Stimulated activated CD8-positive, alpha-beta memory T cell treated with anti-CD3 and anti-CD28 coated beads, Interleukin-4, amount 100 ng/mL, for 48 hours (primary cell): ENCODE measurements at places on chromosomes 11 and 22.

- no peak for DNase-seq
Observed at GRCh38 chr11:112219476-112220232, 6.6 kb upstream of the PTS start.

- peak; percentile 93 for DNase-seq
Observed at GRCh38 chr22:31084811-31085492, 3.8 kb downstream of the SMTN start.

- DNase-seq: no peak
Observed at GRCh38 chr22:29827091-29827490, 11.0 kb downstream of the ASCC2 start.

DNA sequence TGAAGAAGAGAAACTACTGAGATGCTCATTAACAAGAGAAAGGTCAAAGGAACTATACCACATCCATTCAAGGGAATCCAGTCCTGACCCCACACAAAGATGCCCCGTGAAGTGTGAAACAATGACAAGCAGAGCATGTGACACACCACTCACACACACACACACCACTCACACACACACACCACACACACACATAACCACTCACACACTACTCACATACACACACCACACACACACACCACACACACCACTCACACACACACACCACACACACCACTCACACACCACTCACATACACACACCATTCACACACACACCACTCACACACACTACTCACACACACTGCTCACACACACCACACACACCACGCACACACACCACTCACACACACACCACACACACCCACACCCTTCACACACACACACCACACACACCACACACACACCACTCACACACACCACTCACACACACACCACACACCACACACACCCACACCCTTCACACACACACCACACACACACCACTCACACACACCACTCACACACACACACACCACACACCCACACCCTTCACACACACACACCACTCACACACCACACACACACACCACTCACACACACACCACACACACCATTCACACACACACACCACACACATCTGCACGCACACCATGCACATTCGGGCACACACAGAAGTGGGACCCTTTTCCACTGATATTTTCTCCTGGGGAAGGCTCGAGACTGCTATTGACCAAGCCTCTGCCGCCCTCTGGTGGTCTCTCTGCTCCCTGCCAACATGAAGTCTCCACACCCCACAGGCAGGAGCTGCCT is 32.0 kb upstream of the COMT start:
- DNase-seq: peak; percentile 91

DNA sequence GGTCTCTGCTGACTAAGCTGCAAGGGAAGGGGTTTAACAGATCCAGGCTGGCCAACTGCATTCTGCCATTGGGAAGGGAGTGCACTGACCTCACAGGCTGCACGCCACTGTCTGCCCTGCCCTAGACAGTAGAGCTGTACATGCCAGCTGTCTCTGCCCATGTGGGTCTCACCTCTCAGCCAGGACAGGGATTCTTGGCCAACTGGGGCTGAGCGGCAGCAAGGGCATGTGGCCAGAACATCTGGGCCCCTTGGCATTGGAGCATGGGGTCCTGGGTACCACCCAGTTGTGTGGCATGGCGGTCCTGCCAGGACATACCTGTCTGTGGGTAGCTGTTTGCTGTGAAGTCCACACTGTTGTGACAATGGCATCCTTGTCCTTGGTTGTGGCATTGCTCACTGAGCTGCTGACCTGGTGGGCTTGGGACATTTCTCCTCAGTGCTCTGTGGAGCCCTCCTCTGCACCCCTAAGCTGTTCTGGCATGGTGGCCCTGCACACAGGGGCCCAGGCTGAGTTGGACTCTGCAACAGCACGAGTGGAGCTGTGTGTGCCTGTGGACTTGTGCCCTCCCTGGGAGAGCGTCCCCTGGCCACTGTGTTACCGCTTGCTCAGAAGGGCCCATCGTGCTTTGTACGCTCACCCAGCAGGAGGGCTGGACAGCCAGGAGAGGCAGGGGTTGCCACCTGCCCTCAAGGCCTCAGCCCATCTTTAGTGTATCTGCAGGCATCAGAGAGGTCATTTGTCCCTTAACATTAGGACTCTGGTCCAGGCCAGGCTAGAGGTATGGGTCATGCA is 46.7 kb downstream of the MED15 start:
- no peak for DNase-seq

GRCh38 chr11:4962816-4963215 is 7.3 kb upstream of the OR51A2 start:
- DNase-seq: no peak

DNA sequence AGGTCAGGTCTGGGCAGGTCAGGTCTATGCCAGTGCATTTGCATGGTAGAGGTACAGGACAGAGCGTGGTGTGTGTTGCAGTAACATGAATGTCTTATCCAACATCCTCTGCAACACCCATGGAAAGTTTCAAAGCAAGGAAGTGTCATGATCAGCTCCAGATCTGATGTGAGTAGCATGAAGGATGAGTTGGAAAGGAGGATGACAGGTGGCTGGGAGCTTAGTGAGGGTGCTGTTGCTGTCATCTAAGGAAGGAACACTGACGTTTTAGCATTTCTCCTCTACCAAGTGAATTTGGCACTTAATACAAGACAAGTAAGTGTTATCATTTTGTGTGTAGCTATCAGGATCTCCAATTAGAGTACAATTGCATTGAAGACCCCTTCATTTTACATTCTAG is 65.1 kb downstream of the GRK3 start:
- no peak for DNase-seq

DNA sequence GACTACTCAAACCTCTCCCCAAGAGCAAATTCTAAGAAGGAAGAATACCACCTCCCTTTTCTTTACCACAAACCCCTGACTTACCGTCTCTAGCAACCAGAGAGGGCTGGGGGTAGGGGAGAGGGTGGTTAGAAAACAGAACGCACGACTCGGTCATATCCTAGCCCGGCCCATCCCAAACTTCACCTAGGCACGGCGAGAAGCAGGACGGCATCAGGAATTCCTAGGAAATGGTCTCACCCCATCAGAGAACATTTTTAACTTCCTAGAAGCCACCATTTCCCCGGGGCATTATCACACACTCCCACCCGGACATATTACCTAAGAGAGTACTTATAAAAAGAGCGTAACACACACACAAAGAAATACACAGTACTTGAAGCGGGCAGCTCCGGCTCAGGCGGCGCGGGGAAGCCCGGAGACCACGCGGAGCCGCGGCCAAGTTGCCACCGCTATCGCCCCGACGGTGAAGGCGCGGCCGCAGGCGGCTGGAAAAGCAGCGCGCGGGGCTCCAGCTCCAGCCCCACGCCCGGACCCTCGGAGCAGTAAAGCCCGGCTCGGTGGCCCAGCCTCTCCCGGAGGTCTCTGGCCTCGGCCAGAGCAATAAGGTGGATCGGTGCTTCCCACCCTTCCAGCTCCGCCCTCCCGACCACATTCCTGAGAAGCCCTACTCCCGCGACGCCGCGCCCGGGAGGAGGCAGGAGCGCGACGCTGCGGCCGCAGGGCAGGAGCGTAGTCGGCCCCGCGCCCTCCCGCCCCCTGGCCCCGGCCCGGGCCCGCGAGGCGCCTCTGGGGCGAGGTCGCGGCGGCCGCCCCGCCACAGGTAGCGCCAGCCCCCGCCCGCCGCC is 878 bp downstream of the RRAS2 start:
- DNase-seq: peak; percentile 54

DNA sequence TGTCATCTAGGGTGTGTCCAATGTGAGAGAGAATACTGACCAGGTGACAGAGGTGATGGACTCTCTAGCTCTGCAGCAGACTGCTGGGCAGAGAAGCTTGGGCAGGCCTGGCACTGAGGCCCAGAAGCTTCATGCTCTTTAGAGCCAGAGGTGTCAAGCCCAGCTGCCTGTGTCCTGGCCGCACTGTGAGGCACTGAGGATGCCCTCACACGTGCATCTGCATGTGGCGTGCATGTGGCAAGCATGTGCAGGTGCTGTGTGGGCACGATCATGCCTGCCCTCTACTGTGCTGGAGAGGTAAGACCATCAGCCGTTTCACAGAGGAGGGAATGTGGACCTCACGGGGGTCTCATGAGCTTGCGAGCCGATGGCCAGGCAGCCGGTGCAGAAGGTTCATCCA is 15.8 kb upstream of the TXNRD2 start:
- no peak for DNase-seq

DNA sequence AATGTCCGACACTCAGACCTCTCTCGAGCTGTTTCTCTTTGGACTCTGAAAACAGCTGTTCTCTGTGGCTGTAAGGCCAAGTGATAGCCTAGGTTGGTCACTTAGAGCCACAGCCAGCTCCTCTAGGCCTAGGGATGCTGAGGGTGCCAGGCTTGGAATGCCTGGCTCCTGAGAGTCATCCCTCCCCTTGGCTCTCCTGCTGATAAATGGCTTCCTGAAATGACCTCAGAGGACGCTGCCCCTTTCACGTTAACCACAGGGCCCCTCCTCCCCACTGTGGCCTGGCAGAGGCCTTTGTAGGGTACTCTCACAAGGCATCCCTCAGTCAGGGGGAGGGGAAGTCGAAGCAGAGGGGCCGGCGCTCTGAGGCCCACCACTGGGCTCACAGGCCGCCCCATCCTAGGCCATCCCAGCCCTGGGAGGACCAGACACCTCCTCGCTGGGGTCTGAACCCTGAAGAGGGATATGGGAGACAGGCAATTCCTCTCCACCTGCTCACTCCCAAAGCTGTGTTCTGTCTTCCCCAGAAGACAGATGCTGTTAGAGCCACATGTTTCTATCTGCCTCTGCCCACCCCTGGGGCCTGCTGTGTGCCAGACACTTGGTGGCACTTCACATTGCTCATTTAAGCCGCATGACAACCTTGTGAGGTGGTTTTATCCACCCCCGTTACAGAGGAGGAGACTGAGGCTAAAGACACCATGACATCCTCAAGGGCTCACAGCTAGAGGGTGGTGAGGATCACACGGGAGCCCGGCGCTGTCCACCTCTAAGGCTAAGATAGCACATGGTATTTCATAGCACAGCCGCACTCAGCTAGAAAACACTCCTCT is 50.9 kb downstream of the ARFGAP3 start:
- peak; percentile 11 for DNase-seq

DNA sequence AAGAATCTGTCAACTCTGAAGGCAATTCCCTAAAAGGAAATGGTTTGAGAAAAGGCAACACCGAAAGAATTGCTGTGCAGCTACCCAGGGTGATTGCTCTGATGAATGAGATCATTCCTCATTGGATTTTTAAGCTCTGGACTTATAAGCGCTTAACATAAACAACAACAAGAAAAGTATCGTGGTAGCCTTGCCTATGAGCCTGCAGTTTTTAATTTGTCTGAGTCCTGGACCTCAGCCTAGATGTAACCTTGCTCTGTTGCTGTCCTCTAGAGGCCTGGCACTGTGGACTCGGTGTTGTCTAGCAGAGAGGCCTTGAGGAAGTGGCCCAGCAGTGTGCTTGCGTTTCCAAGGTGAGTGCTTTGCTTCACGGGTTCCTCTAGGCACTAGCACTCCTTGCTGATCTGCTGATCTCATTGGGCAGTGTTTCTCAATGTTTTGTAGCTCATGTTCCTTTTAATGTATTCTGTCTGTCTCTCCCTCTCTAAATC is 20.4 kb downstream of the CCDC81 start:
- DNase-seq: no peak

DNA sequence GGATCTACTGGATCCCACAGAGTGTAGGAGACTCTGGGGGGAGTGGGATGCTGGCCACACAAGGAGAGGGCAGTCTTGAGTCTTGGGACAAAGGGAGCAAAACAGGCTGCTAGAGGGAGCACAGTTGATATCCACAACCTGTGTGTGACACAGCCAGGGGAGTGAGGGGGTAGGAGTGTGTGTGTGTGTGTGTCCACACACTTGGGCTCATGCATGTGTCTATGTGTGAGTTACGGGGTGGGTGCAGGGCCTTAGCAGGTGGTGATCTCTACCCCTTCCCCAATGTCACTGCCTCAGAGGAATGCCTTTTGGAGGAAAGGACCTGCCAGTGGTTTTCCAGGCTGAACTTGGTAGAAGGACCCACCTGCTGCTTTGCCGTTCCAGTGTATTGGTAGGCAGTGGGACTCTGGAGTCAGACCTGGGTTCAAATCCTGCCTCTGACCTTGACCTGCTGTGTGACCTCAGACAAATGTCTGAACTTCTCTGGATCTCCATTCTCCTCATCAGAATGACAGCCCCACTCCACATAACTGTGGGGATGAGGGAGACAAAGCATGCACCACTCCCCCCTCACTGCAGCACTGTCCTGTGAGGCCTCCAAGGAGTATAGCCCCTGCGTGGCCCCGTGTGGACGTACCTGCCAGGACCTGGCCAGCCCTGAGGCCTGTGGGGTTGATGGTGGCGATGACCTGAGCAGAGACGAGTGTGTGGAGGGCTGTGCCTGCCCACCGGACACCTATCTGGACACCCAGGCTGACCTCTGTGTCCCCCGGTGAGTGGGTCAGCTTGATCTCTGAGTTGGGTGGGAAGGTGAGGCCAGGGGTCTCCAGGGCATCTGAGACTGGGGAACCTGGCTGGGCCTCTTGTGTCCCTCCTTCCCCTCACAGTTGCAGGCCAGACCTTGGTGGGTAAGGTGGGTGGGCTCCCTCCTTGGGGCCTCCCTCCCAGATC is 27.4 kb downstream of the OTOG start:
- DNase-seq: no peak

GRCh38 chr11:113444502-113445123 is 30.6 kb downstream of the DRD2 start:
- no peak for DNase-seq

DNA sequence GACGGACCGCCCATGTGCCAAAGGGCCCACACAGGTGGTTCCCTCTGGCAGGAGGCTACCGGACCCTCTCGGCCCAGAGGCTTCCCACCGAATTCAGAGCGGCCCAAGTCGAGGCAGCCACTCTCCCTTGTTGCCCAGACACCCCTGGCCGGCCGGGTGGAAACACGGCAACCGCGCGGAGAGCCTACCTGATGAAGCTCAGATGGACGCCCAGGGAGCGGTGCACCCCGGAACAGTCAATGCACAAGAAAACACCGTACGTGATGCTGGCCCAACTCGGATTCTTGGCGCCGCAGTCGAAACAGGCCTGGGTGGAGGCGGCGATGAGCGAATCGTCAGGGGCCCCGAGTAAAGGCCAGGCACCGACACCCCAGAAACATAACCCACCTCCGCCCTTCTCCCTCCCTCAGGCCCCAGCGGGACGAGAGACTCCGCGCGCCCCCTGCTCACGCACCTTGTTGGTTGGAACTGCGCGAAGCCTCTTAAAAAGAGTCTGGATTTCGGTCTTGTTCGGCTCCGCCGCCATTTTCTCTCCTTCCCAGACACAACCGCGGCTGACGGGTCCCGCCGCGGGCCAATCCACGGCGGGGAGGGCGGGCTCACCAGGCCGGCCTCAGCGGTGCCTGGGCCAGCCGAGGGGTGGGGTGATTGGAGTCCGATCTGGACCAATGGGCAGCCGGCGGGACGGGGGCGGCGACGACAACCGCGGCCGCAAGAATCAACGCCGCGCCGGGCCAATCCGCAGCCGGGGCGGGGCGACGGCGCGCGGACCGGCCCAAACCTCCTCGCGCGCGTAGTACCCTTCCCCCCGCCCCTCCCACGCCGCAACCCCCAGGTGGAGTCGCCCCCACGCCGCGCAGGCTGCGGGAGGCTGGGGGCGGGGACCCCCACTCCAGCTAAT is at the start of gene ARFGAP2:
Gene ARFGAP2, minus strand, starts transcription at position 552 of the 901 bp plus-strand sequence. Its CDS starts 26 bp downstream, at position 526.
- DNase-seq: peak; percentile 95
